Epithelial cell of proximal tubule (primary cell): ENCODE measurements at places on chromosomes 2 and 18.

GRCh38 chr2:207138627-207139297, 27.0 kb downstream of the KLF7 start:
- DNase-seq, result no peak

- DNase-seq, result no peak
Observed at GRCh38 chr2:45895241-45895861, 243.9 kb downstream of the PRKCE start.

DNA sequence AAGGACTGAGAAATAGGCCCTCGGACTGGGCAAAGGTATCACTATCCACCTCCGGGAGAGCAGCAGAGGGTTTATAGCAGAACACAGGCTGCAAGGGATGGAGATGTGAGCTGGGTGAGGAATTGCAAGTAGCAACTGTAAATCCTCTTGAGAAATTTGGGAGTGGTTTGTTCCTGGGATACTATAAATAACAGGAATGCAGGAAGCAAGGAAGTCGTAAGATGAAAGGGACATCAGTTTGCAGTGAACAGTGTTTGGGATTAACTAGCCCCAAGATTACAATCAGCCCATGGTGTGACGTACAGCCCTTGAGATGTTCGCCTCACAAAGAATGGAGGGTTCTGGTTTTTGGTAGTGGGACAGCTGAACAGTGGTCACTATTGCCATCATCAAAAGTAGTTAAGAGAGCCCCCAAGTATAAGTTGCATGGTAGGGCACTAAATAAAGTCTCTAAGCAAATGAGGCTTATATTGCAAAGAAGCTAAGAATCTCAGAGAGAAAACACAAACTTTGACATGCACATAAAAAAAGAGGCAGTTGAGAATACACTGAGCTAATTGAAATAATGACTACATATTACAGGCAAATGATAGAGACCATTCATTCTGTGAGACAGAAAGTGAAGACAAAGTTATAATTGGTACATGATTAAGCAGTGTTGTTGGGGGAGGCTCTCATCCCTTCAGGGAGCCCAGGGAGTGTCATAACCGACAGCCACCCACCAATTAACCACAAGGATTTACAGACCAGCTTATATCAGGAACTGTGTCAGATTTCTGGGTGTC, 362.5 kb upstream of the ACVR2A start:
- no peak for DNase-seq

GRCh38 chr2:204012072-204012653, 75.6 kb downstream of the ICOS start:
- no peak for DNase-seq

DNA sequence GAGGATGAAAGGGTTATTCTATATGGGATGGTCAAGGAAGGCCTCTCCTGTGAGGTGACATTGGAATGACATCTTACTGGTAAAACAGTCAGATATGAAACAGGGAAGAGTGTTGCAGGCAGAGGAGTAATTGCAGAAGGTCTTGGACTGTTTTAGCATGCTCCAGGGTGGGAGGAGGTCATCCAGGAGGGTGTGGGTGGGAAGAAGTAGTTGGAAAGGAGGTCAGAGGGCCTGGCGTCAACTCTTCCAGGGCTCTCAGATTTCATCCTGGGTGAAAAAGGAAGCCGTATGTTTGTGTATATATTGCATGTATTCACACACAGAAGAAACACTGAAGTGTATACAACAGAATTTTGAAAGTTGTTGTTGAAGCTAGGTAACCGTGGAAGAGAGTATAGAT, 48.2 kb downstream of the ATP9B start:
- DNase-seq, result no peak

DNA sequence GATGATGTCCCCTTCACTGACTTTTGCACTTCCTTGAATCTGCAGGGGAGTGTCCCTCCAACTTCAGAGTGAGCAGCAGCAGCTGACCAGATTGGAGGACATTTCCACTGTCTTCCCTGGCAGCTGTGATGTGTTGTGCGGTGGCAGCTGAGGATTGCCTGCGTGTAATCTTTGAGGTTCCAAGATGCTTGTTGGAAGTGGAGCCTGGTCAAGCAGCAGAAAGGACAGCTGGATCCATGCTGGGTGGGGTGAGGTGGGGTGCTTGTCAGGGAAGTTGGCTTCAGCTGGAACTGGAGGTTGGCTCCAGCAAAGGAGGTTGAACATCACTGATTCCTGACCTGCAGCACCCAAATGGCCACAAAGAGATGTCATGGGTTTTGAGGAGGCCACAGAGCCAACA, 64.8 kb downstream of the ST3GAL5 start:
- DNase-seq, result no peak

DNA sequence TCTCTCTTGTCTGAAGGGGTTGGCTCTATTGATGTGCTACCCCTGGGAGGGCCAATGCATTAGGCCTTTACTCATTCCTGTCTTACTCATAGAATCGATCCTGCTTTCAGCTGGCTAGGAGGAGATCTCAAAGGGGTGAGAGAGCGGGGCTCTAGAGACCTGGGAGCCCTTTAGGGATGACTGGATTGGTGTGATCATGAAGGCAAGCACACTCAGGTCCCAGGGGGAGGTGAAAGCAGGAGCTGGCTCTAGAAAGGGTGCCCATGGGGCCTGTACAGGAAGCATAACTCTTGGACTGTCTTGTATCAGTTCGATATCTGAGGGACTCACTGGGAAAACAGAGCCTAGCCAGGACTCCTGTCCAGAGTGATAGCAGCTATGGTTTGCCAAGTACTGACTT, 47.8 kb downstream of the INPP4A start:
- no peak for DNase-seq

DNA sequence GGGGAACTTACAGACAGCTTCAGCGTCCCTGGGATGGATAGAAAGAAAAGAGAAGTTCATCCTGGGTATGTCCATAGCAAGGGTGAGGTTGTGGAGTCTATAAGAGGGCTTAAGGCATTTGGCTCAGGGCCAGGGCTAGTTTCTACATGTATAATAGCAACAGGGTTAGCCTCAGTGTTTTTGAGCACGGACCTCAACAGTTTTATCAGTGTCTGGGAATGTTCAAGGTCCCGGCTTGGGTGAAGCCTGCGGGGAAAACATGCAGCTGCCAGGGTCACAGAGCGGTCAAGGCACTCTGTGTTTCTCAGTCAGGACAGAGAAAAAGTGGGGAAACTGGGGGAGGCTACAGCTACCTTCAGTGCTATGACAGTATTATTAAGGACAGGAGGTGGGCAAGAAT, 427.7 kb upstream of the HS6ST1 start:
- no peak for DNase-seq

DNA sequence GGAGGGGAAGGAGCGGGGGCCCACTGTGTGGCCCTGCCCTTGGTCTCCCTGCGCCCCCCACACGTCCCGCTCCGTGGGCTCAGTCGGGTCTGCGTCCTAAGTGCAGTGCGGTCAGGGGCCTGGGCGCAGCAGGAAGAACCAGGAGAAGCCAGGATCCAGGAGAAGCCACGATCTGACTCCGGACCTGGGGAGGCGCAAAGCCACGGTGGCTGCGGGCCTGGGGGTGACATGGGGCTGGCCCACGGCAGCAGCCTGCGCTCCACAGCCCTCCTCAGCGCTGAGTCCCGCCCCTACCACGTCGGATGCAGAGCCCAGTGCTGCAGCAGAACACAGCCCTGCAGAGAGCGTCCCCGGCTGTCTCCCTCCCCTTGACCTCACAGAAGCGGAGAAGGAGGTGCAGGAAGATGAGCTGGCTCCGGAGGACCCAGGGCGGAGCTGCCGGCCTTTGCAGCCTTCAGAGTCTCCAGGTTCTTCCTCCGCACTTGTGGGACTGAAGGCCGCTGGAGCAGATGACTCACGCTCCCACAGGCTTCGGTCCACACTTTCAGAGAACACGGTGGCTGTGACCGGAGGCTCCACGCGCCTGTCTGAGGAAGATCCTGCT, 589.2 kb upstream of the SALL3 start:
- no peak for DNase-seq

DNA sequence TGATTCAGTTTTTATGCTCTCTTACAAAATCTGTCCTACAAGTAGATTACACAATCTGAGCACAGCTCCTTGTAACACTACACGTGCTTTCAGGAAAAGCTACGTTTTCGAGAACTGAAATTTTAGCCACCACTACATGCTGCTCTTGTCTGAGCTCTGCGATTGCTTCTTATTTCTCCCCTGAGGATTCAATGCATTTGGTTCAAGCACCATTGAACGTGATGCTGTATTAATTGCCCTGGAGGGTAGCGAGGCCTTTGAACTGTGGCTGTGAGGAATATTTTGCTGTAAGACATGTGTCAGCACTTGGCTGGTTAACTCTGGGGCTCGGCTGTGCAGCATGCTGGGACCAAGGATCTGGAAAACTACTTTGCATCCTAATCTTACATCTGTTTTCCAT, 405.8 kb downstream of the EPHA4 start:
- no peak for DNase-seq

GRCh38 chr2:46032161-46032813, 264.9 kb upstream of the EPAS1 start:
- no peak for DNase-seq

GRCh38 chr2:234273887-234274584, 222.8 kb downstream of the ARL4C start:
- DNase-seq, result no peak

- DNase-seq, result no peak
Observed at GRCh38 chr18:37385846-37386778, 179.5 kb downstream of the CELF4 start.

DNA sequence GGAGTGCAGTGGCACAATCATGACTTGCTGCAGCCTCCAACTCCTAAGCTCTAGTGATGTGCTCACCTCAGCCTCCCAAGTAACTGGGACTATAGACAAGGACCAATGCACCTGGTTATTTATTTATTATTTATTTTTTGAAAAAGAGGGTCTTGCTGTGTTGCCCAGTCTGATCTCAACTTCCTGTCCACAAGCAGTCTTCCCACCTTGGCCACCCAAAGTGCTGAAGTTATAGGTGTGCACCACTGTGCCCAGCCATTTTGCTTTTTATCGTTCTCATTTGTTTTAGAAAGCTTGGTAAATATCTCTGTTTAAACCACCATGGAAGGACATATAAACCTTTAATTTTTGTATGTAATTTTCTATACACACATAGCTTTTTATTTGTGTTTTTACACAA, 74.2 kb downstream of the SMCHD1 start:
- DNase-seq, result no peak

DNA sequence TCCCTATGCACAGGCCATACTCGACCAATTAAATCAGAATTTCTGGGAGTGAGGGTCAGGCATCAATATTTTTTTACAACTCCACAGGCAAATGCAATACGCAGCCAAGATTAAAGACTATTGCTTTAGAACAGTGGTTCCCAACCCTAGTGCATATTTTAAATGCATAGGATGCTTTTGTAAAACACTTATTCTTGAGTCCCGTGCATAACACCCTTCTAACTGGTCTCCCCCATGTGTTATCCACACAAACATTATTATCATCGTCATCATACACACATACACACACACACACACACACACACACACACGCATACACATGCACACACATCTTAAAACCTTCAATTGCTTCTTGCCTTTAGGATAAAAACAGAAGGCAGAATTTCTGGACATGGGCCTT, 145.0 kb upstream of the PELI1 start:
- no peak for DNase-seq

DNA sequence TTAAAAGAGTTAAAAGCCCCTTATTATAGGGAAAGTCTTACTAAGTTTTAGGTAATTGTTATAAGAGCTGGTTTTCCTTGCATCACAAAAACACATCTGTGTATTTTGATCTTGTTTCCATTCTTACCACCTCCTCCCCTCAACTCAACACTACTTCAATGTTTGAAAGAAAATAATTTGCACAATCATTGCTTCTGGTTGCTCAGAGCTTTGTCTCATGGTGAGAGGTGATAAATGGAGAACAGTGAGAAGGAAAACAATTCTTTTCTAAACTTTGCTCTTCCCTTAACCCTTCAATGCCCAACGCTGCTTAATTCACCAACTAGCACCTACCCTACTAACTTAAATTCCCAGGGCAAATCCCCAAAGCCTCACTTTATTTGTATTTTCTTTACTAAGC, 268.1 kb upstream of the LINC00305 start:
- no peak for DNase-seq

GRCh38 chr18:3319894-3320454, 58.0 kb downstream of the MYL12B start:
- DNase-seq, result no peak

DNA sequence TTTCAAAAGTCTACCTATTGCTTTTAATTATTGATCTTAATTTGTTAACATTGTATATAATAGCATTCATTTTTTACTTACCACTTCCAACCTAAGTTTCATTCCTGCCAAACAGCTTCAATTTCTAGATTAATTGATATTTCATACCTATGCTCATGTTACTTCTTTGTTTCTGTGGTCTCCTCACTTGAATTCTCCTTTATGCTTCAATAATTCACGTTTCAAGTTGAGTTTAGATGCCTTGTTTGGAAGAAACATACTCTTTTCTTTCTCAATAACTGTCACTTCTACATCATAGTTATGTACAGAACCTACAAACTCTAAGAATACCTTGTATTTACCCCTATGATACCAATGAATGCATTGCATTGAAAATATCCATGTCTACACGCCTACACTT, 862.2 kb upstream of the LRATD1 start:
- no peak for DNase-seq

- no peak for DNase-seq
Observed at GRCh38 chr2:158644139-158644538, 151.0 kb upstream of the DAPL1 start.

- no peak for DNase-seq
Observed at GRCh38 chr2:233597522-233597921, 19.9 kb upstream of the UGT1A8 start.

- no peak for DNase-seq
Observed at GRCh38 chr2:204289066-204289465, 256.2 kb upstream of the PARD3B start.

DNA sequence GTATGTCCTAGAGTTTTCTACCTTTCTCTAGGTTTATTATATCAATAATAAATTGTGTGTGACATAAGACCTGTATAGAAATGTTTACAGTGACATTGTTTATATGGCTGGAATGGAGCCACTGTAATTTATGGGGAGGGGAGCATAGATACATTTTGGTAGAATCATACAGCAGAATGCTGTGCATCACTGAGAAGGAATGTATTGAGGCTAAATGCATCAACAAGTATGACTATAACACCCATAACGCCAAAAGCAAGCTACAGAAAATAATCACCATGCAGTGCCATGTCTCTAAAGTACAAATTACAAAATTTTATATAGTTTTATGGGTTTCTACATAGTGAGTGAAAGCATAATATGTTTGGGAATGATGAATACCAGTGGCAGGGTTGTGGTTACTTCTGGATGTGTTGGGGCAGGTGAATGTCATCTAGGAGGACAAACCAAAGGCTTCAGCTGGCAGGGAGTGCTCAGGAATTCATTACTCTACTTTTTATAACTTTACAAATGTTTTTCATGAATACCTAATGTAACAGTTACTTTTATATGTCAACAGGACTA, 226.0 kb upstream of the NETO1 start:
- no peak for DNase-seq
